RPMI8226 (cell line): ENCODE measurements at places on chromosomes 2 and 18.

- no peak for DNase-seq
Observed at GRCh38 chr2:82342356-82342755, 2037.8 kb upstream of the LRRTM1 start.

DNA sequence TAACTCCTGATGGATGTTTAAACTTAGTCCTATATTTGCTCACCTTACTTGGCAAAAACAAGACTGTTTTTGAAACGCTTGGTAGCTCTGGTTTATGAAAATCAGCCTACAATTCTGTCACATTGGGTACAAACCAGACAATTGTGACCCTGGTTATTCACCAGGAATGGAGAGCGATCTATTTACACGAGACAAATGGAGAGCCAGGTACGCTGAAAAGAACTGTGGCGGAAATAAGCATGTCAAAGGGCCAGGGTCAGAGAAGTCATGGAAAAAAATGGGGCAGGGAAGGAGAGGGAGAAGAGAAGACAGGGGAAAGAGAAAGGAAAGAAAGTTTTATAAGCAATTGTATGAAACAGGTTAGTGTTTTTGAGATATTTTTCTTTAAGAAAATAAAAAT is 119.5 kb upstream of the ZFP36L2 start:
- no peak for DNase-seq

DNA sequence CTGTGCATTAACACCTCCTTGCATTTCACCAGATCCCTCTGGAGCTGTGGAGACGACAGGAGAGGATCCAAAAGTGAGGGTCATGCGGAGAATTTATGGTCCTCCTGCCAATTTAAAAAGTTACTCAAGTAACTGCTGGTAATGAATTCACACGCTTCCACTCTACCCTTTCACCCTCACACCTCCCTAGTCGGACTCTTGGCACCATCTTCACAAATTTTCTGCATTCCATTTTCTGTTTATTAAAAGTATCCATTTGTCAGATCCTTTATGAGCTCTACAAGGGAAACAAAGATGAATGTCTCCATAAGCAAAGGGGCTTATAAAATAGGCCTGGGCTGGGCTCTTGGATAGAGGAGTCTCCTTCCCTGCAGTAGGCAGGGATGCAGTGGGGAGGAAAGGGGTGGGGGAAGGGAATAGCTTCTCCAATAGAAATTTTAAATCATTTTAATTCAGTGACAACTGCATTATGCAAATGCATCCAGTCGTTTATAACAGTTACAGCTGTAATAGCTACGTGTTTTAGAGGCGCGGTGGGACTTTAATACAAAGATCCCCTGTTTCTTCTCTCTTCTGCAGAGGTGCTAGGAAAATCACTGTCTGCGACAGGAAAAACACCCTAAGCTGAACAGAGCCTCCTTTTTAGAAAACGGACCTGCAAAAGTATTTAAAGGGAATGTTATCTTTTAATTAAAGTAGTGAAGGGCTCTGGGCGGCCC is 132.2 kb downstream of the EPHA4 start:
- no peak for DNase-seq

DNA sequence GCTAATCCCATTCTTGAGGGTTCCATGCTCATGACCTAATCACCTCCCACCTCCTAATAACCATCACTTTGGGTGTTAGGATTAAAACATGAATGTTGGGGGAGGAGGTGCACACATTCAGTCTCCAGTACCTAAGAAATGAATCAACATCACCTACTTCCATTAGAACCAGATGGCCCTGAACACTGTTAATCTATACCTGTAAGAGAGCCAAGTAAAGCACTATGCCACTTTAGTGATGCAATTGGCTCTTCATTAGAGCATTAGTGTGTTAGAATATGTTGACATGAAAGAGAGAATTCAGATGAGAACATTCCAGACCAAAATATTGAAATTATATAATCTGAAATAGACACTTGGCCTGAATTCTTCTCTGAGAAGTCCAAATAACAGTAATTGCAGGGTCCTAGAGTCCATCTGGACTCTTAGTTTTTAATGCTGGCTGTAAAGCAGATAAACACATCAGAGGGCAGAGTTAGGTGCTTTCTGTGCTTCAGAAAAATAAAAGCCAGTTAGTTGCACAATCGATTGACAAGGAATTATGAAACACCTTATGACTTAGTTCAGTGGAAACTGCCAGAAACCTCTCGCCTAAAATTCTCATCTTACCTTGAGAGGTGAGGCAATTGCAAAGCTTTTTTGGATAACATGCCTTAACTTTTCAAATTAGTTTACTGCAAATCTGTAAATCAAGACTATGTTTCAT is 923.7 kb downstream of the SLC4A3 start:
- no peak for DNase-seq

GRCh38 chr2:197090742-197091367 is 164.3 kb upstream of the PGAP1 start:
- DNase-seq = no peak

DNA sequence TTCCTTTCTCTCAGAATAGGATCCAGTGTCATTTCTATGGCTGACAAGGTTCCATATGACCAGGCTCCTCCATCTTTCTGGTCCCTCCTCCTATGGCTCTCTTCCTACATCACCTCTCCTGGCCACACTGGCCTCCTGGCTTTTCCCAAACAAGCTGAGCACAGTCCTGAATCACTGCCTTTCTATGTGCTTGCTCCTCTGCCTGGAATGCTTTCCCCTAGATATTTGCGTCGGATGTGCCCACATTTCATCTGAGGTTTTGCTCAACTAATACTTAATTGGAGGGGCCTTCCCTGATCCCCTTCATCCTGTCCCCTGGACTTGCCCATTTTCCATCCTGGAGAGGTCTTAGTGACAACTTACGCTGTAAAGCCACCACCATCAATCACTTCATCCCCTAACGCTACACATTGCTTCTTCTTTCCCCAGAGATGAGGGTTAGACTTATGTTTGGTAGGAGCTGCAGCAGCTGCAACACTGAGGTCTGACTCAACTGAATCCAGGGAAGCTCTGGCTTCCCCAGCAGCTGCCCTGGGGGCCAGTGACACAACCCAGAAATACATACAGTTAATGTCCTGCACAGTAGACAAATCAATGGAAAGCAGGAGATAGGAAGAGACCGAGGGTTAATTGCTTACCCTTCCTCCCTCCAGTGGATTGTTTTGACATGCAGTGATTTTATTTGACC is 42.9 kb downstream of the QPCT start:
- no peak for DNase-seq

GRCh38 chr18:37307181-37307580 is 258.4 kb downstream of the CELF4 start:
- DNase-seq = no peak

GRCh38 chr2:213627054-213627710 is 342.9 kb downstream of the SPAG16 start:
- DNase-seq = no peak

DNA sequence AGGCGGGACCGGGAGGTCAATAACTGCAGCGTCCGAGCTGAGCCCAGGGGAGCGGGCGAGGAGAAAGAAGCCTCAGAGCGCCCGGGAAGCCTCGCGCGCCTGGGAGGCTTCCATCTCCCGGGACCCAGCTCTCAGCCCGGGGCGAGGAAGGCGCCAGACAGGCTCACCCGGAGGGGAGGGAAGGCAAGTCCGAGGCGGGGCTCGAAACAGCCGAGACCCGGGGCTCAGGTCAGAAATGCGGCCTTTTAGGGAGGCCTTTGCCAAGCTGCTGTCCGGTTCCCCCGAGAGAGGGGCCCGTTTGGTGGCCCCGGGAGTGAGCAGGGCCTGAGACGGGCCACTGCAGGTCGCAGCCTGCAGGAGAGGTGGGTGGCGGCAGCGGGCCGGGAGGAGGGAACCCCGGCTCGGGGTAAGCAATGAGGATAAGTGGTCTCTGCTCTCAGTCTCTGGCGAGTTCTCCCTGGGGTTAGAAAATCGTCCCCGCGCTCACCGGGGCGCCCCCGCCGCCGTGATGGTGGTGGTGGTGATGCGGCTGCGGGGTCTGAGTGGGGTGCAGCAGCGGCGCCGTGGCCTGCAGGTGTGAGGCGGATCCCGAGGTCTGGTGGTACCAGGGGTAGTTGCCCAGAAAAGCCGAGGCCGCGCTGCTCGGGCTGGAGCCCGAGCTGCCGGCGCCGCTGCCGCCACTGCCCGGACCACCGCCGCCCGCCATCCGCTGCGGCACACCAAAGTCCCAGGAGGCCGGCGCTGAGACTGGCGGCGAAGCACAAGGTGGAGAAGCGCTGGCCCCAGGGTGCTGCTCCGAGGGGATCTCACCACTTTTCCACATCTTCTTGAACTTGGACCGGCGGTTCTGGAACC is 2.4 kb downstream of the DLX2 start:
- no peak for DNase-seq

DNA sequence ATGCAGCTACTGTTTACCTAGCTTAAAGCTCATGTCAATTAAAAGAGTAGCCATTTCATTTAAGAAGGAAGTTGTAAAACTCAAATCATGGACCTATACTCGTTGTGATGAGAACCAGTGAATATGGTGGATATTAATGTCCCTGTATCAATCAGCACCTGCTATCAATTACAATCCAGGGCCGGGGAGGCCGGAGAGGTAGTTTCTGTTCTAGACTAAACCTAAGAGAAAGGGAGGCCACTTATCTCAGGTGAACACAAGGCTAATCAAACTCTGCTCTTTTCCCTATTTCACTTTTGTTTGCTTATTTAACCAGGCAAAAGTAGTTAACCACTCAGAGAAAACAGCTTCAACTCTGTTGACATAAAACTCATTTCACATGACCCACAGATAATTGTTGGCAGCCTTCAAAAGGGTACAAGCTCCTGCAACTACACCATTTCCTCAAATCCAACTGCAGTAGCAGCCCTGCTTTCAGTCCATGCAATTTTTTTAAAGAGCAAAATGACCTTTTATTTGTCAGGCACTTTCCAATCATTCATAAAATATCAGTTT is 27.8 kb upstream of the SLC9A2 start:
- DNase-seq = no peak

- DNase-seq = peak; percentile 88
Observed at GRCh38 chr18:3585656-3586509, 135.9 kb downstream of the TGIF1 start.

GRCh38 chr18:48274301-48274700 is 134.9 kb downstream of the ZBTB7C start:
- DNase-seq = no peak

DNA sequence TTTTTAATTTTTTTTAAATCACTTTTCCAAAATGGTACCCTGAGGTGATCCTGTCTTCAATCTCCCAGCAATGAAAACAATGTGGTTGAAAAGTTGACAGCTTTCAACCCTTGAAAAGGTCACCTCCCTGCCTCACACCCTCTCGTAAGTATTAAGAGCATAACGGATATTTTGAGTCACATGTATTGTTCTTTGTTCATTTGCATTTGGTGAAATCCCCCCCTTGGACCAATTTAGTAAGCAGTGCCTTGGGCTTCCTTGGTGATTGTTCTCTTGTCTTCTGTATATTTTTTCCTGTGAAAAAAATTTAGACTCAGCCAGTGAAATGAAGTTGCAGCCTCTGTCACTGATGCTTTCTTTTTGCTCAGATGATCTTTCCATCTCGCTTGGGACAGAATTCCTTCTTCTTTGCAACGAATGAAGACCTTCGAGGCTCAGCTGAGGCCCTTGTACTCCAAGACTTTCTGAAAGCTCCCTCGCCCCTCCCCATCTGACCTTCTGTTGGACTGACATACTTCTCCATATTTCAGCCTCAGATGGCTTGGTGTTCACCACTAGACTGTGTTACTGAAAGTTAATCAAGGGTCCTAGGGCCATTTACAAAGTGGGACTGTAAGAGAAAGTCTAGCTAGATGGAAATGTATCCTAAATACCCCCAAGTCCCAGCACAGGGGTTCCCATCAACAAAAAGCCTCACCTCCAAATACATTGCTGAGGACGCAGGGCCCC is 158.4 kb downstream of the BCL2 start:
- DNase-seq = peak; percentile 60

DNA sequence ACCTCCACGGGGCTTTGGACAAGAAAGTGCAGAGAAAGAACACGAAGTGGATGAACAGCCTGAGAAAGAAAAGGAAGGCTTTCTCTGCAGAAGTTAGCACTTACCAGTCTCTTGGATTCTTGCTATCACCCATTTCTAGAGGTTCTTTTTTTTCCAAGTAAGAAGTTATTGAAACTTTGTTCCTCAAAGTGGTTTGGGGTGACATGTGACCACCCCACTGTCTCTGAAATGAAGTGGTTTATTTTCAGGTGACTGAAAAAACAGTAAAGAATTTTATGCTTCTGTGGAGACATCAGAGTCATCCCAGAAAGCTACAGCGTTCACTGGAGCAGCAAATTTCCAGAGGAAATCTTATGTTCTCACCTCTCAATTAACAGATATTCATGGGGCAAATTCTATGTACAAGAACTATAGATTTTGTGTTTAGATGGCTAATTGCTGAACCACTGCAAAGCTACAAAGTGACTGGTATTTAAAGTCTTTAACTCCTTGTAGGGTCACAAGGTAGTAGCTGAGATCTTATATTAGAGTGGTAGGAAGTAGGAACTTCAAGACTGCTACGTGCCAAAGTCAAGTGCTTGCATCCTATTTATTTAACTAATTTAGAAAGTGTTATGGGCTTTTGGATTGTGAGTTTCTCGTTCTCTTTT is 267.5 kb downstream of the TGIF1 start:
- no peak for DNase-seq

DNA sequence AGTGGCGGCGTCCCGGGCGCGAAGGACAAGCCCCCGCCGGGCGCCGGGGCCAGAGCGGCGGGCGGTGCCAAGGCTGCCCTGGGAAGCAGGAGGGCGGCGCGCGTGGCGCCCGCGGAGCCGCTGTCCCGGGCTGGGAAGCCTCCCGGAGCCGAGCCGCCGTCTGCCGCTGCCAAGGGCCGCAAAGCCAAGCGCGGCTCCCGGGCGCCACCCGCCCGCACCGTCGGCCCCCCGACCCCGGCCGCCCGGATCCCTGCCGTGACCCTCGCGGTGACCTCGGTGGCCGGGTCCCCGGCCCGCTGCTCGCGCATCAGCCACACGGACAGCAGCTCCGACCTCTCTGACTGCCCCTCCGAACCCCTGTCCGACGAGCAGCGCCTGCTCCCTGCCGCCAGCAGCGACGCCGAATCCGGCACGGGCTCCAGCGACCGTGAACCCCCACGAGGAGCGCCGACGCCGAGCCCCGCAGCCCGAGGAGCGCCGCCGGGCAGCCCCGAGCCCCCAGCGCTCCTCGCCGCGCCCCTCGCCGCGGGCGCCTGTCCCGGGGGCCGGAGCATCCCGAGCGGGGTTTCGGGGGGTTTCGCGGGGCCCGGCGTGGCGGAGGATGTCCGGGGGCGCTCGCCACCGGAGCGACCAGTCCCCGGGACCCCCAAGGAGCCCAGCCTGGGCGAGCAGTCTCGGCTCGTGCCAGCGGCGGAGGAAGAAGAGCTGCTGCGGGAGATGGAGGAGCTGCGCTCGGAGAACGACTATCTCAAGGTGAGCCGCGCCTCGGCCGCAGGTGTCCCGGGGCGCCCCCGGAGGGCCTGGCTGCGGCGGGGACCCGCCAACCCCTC is 820 bp downstream of the MTCL1 start:
- peak; percentile 34 for DNase-seq

- peak; percentile 2 for DNase-seq
Observed at GRCh38 chr2:80365762-80366161, 61.2 kb upstream of the LRRTM1 start.
